SW480 (cell line): ENCODE measurements at places on chromosomes 11 and 22.
A peak's percentile ranks its signal among the peaks of the same experiment; 100 is the strongest.

- DNase-seq = no peak
These were observed 14.7 kb downstream of the GGA1 start for GRCh38 chr22:37623075-37624016.

GRCh38 chr11:76327756-76328388 lies 53.1 kb downstream of the THAP12 start:
- no peak for DNase-seq

DNA sequence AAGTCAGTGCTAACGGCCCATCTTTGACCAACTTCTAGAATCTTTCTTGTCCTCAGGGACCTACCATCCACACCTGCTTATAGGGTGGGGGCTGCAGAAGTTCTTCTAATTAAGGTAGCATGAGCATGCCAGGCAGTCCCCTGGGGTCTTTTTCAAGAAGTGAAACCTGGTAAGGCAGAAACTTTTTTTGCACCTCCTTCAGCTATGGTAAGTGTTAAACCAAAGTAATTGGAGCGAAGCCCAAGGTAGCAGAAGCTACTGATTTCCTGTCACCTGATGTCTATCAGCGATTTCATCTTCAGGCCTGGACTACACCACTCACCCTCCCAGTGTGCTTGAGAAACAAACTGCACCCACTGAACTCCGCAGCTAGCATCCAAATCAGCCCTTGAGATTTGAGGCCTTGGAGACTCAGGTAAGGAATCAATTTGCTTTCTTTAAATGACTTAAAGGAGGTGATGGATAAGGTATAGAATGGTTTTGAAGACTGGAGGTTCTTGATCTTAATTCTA lies at the start of gene MS4A1:
MS4A1 (plus strand) TSS at position 317 of the 512 bp plus-strand sequence. CDS start 6,528 bp downstream, outside the sequence.
- DNase-seq = no peak

DNA sequence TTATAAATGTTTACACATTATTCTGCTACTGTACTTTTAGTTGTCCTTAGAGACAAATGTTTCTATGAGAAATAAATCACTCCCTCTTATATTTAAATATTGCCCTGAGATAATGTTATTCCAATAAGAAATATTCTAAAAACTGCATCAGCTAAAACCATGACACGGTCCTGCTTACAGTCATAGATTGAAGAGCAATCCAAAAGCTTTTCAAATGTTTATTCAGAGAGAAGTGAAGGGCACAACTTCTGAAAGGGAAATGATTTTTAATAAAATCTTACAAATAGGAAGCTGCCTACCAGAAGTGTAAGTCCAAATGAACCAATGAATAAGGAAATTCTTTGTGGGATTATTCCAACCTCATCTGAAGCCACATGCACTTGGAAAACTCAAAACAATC lies 49.2 kb downstream of the STK33 start:
- DNase-seq = no peak

- no peak for DNase-seq
These were observed 919.1 kb downstream of the TBC1D22A start for GRCh38 chr22:47681411-47682165.

GRCh38 chr11:121539000-121539399 lies 86.2 kb upstream of the SORL1-AS1 start:
- DNase-seq = no peak

DNA sequence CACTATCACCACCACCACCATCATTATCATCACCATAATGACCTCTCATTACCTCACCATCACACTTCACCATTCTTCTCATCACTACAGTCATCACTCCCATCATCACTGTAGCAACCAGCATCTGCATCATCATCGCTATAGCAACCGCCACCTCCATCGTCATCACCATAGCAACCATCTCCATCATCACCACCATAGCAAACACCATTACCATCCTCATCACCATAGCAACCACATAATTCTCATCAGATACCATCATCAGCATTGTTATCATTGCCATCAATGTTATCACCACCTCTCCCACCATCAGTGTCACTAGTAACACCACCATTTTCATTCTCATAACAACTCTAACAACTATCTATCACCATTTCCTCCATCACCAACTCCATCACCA lies 23.1 kb upstream of the CD82 start:
- no peak for DNase-seq

- no peak for DNase-seq
These were observed 839.8 kb downstream of the LRRC4C start for GRCh38 chr11:40619654-40620053.

DNA sequence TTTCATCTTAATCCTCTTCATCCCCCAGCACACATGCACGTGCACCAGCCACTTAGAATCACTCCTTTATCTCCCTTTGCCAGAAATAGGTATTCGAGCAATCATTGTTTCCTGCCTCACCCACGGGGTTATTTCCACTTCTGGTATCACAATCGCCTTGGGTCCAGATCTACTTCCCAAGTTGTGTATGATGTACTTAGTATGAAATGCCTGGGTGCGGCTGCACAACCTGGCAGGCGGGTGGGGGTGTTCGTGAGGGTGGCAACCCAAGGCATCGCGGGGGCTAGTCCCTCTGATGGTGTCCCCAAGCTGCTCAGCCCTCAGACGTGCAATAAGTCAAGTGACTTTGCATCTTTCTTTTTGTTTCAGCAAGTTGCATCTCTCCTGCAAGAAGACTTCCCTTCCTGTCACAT lies 475.6 kb downstream of the MIAT start:
- DNase-seq = no peak

- no peak for DNase-seq
These were observed 556.5 kb downstream of the MN1 start for GRCh38 chr22:27245056-27245455.

GRCh38 chr11:14789879-14790484 lies 102.0 kb downstream of the CYP2R1 start:
- peak; percentile 28 for DNase-seq

DNA sequence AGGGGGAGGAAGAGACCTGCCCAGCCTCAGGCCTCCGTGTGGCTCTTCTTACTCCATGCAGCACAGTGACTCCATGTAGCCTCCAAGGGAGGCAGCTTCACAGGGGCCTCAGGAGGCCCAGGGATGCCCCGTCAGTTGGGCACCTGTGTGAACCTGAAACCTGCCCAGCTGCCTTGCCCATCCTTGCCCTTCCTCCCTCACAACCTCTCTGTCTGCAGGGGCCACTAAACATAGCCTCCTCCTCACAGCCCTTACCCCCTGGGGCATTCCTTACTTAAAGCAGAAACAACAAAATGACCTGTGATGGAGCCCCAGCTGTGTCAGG lies 7.1 kb downstream of the LRRC32 start:
- no peak for DNase-seq

DNA sequence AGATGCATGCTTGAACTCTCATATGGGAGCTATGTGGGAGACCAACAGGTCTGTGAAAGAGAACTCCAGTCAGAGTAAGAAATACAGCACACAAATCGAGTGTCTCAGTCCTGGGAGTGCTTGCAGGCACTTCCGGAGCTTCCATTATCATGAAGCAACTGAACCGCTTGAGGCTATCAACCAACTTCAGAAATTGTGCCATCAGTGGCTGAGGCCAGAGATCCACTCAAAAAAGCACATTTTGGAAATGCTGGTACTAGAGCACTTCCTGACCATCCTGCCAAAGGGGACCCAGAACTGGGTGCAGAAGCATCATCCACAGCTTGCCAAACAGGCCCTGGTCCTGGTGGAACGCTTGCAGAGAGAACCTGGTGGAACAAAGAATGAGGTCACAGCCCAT lies 33.4 kb downstream of the GAB2 start:
- no peak for DNase-seq

DNA sequence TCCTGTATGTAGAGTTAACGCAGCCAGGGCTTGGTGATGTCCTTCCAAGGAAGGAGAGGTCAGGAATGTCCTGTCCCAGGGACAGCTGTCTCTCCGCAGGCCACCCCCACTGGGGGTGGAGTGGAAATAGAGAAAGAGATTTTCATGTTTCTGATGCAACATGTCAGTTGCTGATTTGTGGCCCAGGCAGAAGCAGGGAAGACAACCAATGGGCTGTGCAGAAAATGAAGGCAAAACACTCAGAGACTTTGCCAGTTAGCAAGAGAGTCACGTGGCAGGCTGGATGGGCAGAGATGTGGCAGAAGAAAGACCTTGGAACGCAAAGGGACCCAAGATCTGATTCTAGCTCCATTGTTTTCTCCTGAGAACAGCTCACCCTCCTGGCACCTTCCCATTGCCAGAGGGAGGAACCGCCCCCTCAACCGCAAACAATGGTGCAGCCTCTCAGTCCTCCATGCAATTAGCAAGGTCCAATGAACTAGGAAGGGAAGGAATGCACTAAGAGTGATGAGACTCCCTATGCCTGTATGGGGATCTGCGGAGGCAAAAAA lies 71.0 kb downstream of the SYN3 start:
- no peak for DNase-seq

- no peak for DNase-seq
These were observed 25.7 kb downstream of the APOL5 start for GRCh38 chr22:35743326-35743860.

- no peak for DNase-seq
These were observed 21.7 kb downstream of the VWCE start for GRCh38 chr11:61273178-61274078.

GRCh38 chr22:37905534-37906363 lies at the start of gene MICALL1:
Gene MICALL1, plus strand, starts transcription at chr22:37906297. Its CDS starts 126 bp downstream, at chr22:37906423.
- peak; percentile 69 for DNase-seq

DNA sequence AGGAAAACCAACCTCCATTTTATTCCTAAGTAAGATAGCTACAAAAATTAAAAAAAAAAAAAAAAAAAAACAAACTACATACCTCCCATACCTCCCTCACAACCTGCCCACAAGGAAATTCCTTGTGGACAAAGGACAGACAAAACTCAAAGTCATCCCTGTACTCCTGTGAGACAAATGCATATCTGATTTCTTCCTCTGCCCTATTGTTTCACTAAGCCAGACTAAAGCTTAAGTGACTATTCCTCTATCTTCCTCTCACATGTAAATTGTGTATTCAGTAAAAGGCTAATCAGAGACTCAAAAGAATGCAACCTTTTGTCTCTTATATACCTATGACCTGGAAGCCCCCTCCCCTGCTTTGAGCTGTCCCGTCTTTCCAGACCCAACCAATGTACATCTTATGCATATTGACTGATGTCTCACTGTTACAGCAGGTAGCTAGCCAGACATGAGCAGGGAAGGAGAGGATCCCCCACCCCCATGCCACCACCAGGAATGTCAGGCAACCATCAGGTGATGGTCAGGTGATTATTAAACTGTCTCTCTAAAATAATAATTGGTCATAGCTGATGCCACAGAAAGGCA lies 289.4 kb downstream of the SBF2 start:
- DNase-seq = no peak

DNA sequence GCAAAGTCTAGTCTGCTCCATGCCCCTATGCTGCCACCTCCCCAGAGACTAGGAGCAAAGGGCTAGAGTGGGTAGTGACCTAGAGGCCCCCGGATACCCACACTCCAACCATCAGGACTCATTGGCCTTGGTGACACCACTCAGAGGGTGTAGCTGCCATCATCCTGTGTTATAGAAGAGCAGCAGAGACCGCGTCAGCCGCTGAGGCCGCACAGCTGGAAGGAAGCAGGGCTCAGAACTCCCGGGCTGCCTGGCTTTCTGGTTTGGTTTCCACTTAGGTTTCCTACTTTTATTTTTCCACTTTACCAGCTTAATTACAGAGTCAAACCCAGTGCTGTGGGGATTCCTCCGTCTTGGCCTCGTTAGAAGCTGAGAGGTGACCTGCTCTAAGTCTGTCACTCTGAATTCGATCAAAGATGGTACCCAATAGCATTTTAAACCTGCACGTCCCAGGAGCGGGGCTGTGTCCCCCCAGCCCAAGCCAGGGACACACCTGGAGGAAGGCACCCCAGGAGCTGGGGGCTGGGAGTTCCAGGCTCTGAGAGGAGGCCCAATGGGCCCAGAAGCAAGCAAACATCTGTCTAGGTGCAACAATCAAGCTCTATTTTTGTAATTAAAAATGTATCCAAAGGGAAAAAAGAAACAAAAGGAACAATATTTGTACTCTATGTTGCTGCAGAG lies 2.1 kb upstream of the CDKN1C start:
- DNase-seq = no peak
